ENCODE measurements at places on chromosomes 1 and 21.

GRCh38 chr1:215878843-215879242, 311.7 kb downstream of the KCTD3 start:
- DNase-seq: no peak

DNA sequence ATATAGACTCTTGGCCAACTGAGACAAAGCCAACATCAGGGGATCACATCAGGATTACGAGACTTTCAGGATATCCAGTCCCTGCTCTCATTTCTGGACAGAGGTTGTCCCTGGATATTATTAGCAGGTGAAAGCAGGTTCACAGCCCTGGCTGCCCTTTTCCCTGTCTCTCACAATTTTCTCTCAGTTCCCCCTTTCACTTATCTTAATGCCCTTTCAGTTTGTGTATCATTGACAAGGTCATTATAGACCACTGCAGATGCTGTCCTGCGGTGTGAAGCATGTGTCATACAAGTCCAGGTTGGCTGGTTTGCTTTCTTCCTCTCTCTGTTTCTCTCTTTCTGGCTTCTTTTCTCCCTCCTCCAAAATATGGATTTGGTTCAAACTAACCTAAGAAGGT, 2.1 kb upstream of the KLHDC9 start:
- DNase-seq: no peak

- DNase-seq: no peak
These were observed 3.3 kb downstream of the EPHA2 start for GRCh38 chr1:16152481-16153087.

DNA sequence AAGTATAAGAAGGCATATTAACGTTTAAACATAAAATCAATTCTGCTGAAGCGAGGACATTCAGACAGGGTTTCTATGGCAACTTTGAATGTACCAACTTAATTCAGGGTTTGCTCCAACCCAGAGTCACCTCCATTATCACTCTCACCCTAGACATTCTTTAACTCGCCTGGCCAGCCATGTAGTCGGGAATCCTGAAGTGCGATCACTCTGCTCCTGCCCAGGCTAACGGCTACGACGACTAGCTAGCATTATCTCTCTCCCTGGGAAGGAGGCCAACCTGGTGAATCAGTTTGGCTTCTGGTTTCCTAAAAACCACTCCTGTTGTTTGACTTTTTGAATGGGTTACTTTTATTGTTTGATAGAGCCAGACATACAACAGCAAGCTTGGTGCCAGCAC, 38.9 kb upstream of the ZBTB18 start:
- no peak for DNase-seq

- DNase-seq: no peak
These were observed 33.4 kb downstream of the CYP2J2 start for GRCh38 chr1:59892841-59893811.

- no peak for DNase-seq
These were observed 34.3 kb downstream of the CNST start for GRCh38 chr1:246600579-246600978.

DNA sequence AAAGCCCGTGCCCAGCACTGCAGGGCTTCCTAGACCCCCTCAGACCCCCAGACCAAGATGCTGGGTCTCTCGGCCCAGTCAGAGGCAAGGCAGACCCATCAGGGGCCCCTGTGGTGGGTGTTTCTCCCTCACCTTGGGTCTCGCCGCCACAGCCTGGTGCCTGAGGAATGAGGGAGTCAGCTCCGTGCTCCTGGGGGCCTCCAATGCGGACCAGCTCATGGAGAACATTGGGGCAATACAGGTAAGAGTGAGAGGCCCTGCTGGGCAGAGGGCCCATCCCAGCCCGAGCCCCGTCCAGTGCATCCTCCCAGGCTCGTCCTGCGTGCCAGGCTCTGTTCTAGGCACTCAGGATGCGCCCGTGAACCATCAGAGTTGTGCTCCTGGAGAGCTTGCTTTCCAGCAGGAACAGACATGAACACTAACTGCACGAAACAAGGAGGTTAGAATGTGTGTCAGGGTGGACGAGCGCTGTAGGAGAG, 51.5 kb downstream of the KCNAB2 start:
- DNase-seq: no peak

GRCh38 chr1:222928212-222928611, 113.4 kb downstream of the DISP1 start:
- DNase-seq: no peak

DNA sequence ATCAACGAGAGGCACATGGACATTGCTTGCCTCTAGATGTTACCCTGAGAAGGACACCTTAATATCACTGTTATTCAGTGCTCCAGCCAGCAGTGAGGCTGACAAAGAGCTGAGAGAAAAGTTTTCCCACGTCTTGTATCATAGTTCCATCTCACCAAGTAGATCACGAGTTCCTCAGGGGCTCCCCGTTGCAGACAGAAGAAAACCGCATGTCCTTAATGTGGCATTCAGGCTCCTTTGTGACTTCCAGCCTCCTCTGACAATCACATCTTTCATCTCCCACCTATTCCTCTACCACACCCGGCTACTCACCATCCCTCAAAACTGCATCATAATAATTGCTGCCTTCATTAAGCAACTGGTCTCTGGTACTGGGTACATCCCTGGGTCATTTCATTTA, 75.3 kb downstream of the DMRTA2 start:
- no peak for DNase-seq

DNA sequence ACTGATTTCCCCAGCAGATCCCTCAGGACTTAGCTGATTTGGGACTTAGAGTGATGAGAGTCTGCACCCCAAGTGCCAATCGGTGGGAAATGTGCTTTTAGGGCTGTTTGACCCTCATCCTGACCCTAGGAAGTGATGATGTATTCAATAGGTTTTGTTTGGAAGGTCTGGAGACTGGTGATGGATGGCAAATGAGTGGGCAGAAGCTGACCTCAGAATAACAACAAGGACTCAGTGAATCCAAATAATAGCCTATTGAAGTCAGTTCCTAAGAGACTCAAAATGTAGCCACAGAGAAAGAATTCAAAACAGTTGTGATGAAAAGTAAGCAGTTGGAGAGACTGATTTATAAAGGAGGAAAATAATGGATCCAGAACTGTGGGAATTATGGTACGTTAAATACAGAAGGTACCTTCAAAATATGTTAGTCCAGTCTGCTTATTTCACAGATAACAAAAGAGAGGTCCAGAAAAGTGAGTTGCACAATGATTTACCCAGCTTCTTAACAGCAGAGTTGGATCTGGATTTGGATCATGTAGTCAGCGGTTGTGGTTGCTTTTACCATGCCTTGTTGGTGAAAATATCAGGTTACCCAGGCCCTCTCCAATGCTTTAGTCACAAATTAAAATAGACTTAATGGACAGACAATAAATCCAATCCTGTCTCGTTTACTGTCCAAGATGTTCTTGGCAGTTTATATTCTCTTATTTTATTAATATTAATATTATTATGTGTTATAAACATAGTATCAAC, 123.0 kb upstream of the PTBP2 start:
- DNase-seq: no peak

- DNase-seq: no peak
These were observed 1.0 kb upstream of the ZFYVE9 start for GRCh38 chr1:52140633-52141512.

- DNase-seq: no peak
These were observed 7.2 kb downstream of the TRIT1 start for GRCh38 chr1:39876144-39876543.

- DNase-seq: no peak
These were observed 72.1 kb downstream of the GPR52 start for GRCh38 chr1:174519844-174520243.

DNA sequence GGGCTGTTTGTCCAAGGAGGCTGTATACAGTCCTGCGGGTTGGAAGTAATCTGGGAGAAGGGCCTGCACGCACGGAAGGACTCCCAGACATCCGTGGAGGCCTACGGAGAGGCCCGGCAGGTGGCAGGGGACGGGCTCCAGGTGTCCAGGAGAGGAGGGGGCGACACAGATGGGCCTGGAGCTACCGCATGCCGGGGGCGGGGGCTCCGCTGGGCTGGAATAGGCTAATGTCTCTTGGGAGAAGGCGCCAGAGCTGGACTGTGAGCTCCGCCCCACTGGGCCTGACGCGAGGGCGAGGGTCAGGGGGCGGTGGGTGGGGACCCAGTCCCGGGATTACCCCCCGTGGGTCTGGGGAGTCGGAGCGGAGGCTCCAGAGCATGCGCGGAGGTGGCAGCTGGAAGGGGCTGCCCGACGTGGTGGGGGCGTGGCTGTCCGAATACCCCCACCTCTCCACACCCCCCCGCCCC, 659 bp downstream of the AGO1 start:
- DNase-seq: peak; percentile 26

GRCh38 chr1:225817611-225818061, 7.7 kb downstream of the EPHX1 start:
- DNase-seq: no peak

- DNase-seq: no peak
These were observed 3.6 kb upstream of the PKN2 start for GRCh38 chr1:88680471-88680870.

GRCh38 chr1:15949453-15950245, 26.3 kb downstream of the ZBTB17 start:
- peak; percentile 79 for DNase-seq
